ENCODE measurements at places on chromosomes 7 and 10.

DNA sequence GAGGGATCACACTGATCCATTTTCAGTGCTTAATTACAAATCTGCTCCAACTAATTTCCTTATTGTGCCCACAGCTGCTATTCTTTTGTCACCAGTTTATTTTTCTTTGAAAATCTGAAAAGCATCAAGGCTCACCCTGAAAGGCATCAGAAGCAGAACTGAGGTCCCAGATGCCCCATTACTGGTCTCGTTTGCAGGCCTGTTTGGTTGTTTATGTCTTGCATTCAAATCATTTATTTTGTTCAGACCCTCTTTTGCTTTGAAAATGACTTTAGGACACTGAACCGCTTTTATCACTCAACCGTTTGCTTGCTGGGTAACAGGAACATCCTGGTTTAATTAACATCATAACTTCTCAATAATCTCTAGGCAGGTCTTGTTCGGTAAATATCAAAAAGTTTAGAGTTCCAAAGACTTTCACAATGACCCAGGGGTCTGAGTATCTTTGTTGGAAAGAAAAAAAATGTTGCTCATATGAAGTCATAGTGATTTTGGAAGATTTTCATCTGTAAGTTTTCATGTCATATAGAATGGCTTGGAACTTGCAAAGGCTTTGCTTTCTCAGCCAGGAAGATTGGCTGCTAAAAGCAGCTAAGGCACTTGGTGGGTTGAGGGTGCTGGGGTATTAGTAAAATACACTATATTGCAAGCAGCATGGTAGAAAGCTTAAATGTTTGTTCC, 398.3 kb upstream of the NPVF start:
- DNase-seq = no peak

DNA sequence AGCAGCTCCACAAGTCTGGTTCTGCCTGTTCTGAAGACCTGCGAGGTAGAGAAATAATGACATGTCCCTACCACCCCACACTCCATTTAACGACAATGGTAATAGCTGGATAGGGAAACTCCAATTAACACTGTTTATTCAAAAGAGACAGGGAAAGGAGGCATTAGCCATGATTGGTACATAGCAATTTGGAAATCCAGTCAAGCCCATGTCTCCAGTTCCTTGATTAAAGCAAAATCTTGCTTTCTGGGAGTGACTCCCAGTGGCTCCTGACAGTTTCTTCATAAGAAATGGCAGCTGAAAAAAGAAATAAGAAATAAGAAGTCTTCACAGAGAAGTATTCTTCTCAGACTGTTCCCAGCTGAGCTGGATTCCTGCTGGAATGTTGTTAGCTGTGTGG, 140.7 kb upstream of the LYZL2 start:
- no peak for DNase-seq

- DNase-seq = no peak
These were observed 177.5 kb downstream of the RAPGEF5 start for GRCh38 chr7:22179442-22179879.

- DNase-seq = no peak
These were observed 158.1 kb downstream of the BTAF1 start for GRCh38 chr10:92081641-92082040.

- DNase-seq = no peak
These were observed 48.6 kb downstream of the HIBADH start for GRCh38 chr7:27614095-27614494.

DNA sequence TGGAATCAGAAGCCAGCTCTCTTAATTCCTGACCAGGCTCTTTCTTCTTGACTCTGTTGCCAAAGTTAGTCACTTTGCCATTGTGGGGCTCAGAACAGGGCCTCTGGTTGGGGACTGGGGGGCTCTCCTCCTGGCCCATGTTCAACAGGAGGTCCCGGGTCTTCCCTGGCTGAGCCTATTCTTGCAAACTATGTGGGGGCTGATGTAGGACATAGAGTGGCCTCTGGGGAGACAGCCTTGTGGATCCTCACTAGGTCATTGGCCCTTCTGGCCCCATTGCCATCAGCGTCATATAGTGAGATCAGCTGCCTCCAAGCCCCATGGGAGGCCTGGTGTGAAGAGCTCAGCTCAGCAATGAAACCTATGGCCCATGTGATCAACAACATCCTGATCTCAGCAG, 77.6 kb upstream of the LEP start:
- DNase-seq = no peak

DNA sequence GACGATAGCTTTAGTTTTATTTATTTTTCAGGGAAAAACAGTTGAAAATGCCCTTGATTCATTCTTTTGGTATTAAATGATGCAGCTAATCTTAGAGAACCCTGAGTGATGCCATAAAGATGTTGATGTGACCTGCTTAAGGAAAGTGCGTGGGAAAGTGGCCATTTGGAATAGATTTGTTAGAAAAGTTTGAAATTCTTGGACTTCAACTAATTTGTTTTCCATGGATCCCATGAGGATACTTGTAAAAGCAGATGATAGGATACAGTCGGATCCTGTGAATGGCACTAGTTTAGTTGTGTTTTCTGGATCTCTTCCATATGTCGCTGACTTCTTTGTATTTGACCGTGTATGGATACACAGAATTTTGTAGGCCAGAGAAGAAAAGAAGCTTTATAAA, 69.0 kb downstream of the SEPTIN7 start:
- DNase-seq = no peak

- DNase-seq = no peak
These were observed 177.3 kb upstream of the PPP2R2D start for GRCh38 chr10:131723297-131724168.

DNA sequence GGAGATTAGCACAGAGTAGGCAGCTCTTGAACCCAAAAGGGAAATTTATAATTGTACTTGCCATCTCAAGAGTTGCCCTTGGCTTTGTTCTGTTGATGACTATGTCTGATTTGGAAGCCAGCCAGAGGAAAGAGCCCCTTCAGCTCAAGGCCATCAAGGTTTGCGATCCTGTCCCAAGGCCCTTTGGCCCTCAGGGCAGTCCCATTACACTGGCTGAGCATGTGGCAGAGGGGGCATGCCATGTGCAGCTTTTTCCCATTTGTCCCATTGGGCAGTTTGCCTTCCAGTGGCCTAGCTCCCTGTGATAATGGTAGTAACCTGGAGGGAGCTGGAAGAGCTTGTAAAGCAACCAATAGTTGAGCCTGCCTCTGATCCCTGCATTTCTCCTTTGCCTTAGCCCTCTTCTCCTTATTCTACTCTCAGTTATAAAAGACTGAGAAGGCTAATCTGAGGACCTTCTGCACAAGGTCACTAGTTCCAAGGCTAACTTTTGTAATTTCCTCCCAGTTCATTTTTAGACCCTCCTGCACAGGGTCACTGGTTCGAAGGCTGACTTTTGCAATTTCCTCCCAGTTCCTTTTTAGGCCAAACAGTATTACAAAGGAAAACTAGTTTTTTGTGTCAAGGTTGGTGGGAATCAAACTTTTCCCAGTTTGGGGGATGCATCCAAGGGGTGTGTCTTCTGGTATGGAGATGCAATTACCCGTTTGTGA, 31.0 kb upstream of the ARHGAP12 start:
- no peak for DNase-seq

DNA sequence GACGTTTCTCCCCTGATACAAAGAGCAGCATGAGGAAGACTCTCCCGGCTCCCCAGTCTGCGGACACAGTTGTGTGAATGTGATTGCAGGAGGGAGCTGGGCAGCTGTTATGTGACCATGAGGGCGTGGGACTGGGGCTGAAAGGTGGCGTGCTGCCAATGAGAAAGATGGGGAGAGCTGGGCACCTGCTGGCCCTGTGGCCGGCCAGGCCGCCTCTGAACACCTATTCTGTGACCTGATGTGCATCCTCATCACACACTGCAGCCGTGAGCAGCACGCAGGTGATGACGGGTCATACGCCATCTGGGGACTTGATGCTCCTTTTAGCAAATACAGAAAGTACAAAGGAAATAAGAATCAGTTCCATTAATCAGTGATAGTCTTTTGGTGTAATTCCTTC, 86.9 kb downstream of the MGMT start:
- no peak for DNase-seq

GRCh38 chr10:93106631-93107072, 33.0 kb downstream of the CYP26A1 start:
- no peak for DNase-seq

DNA sequence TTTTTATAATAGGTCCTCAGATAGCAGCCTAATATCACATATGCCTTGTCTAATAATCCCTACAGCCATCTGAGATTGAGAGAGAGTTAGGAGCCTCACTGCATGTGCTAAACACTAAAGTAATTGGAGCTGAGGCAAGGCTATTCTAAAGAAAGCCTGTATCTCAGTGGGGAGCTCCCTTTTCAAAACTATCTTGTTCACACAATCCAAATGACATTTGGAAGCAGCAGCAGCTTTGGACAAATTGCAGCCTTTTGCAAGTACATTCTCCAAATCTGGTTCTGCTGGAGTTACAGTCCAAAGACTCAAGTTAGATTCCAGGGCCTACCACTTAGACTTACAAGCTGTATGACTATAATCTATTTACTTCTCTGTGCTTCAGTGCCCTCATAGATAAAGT, 104.5 kb downstream of the MACC1 start:
- DNase-seq = no peak

GRCh38 chr7:50822110-50822509, 39.4 kb upstream of the GRB10 start:
- DNase-seq = no peak

DNA sequence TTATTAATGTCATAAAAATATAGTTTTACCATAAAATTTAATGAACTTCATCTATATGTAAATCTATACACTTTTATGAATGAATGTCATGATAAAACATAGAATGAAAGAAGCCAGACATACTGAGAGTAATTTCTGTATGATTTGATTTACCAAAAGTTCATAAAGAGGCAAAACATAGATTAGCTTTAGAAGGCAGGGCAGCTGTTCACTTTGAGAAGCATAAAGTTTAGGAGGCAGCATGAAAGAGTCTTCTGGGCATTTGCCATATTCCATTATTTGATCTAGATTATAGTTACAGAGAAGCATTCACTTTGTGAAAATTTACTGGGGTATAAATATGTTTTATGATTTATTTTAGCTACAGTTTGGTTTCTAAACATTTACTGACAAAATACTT, 487.2 kb downstream of the ANKRD7 start:
- DNase-seq = no peak

DNA sequence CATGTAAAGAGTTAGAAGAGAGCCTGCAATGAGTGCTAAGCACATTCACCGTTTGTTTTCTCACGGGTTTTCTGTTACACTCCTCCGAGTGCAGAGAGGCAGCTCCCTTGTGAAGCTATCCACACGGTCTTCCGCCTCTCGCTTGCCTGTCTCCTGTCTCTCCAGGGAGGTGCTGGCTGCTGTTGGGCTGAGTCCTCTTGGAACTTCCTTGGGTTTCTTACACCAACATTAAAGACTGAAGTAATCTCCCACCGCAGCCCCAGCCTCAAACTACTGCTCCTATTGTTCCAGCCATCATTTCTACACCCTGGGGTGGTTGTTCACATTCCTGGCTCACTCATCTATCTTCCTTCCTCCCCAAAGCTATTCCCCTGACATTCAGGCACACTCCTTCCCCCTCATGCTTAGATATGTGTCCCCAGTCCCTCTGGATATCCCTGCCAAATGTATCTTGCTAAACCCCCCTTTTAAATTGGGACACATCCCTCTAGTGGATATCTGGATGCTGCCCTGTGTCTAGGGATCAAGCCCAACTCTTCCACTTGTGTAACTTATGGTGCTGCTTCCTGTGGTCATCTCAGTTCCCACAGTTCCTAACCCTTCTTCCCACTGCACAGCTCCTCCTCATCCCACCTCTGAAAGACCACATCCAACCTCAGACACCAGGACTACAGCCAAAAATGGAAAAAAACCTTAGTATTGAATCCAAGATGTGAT, 14.1 kb downstream of the ESYT2 start:
- DNase-seq = no peak

DNA sequence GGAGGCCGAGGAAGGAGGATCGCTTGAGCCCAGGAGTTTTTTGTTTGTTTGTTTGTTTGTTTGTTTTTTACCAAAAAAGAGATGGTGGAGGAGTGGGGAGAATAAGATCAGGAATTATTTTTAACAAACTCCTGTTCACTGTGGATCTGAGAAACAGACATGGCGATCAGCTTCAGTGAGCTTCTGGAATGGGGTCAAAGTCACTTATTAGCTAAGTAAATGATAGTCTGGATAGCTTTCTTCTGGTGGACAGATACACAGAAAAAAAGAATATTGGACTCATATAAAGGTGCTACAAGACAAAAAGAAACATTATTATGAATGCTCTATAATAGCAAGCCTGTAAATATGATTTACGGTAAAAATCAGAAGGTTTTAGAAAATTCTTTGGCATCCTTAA, 85.1 kb downstream of the POU6F2 start:
- no peak for DNase-seq

DNA sequence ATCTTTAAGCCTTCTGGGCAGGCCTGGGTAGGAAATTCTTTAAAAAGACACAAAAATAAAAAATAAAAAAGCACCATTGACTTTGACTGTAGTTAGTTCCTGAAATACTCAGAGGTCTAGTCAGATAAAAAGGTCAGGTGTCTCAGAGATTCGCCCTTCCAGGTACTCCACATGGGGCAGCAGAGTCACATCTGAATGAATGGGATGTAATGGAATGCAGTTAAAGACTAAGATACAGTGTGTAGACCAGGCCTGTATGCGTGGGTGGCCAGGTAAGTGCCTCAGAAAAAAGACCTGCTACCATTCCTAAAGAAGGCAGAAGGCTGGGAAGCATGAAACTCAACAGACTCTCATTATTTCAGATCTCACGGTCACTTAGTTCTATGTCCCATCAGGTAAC, 68.6 kb upstream of the SEM1 start:
- DNase-seq = no peak

DNA sequence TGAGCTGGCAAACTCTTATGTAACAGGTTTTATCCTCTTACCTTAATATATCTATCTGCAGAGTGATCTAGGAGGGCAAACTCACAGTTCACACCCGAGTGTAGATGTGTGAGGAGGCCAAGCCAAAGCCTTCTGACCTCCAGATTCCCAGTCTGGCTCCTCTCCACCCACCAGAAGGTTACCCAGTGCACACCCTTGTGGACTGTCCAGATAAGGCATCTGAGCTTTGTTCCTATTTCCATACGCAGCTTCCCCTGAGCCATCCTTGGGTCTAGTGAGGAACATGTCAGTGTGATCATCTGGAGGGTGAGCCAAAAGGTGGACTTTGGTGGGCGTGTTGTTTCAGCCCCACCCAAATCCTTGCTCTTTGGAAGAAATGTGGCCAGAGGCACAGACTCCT, 203.0 kb upstream of the MEOX2 start:
- no peak for DNase-seq
